HTR-8/SVneo (cell line): ENCODE measurements at places on chromosomes 2 and 18.

GRCh38 chr18:23134780-23135549, at the start of gene CABLES1:
CABLES1 (plus strand) TSS chr18:23135485; CDS start chr18:23135763, 278 bp downstream.
- no peak for DNase-seq

DNA sequence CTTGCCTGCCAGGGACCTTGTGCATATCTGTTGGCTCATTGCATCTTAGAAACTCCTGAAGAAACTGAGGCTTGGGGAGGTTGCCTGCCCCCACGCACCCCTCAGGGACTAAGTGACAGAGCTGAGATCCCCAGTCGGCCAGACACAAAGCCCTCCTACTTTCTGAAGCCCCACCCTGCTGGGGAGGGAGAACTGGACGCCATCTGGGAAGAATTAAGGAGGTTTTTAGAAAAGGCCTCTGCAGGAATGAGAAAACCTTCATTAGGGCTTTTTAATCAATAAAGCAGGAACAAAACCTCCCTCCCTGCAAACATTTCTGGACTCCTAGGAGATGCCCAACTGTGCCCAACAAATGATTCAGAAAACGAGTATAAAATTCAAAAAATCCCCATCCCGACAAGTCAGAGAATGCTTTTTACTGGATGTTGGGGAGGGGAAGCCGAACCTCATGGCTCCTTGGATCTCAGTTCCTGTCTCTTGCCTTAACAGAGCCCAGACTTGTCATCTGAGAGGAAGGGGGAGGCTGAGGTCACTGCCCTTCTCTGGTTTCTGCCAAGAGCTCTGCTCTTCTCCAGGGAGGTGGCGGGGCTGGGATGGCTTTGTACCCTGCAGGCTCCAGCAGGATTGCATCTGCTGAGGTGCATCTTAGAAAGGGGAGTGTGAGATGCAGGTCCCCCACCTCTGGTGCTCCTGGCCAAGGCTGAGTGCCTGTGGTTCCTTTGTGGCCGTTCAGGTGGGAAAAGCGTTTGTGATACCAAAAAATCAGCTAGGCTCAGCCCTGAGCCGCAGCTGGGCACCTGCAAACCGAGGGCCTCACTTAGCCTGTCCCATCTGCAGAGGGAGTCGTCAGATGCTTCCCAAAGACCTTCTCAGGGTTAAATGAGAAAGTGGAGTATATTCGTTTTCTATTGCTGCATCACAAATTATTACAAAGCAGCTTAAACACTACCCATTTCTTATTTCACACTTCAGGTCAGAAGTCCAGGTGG, 142.4 kb downstream of the ZFP36L2 start:
- peak; percentile 79 for DNase-seq

- peak; percentile 63 for DNase-seq
Observed at GRCh38 chr2:200966770-200967169, 3.3 kb upstream of the ORC2 start.

DNA sequence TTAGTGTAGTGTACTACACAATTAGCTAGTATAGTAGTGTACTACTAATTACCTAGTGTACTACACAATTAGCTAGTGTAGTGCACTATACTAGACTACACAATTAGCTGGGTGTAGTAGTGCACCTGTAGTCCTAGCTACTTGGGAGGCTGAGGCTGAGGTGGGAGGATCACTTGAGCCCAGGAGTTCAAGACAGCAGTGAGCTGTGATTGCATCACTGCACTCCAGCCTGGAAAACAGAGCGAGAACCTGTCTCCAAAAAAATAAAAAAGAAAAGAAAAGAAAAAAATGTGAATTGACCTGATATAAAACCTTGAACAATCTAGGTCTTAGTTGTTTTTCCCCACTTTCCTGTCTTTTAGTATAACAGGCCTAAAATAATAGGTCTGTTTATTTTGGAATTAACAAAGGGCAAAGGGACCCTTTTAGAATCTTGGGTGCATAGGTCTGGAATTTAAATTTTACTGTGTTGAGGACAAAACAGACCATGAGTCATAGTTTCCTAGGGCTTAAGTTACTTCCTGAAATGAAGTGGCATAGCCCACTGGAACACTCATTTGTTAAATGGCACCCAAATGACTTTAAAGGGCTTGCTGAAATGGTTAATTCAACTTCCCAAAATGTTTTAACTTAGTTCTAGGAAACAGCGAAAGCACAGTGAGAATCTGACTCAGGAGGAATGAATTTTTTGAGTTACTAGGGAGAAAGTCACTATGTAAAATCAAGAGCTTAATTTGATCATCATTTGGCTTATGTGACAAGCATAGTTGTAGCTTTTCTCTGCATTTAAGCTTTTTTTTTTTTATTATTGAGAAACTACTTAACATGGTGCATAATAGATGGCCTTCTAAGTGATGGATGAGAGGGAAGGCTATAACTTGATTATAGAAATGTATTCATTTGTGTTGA, 50.7 kb upstream of the ARL5A start:
- DNase-seq = no peak

DNA sequence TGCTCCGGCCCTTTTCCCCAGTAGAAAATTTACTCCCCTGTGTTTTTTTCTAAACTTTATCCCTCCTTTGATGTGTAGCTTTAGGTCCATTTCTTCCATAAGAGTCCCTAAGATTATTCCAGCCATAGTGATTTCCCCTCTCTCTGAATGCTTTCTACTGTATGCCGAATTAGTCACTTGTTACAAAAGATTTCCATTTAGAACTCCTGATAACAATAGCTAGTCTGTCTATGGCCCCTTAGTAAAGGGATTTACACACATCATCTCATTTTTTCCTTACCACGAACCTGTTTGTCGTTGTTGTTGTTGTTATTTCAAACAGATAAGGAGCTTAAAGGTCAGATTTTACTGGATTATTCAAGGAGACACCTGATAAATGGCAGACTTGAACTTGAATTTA, 256.1 kb downstream of the PAX3 start:
- DNase-seq = no peak

DNA sequence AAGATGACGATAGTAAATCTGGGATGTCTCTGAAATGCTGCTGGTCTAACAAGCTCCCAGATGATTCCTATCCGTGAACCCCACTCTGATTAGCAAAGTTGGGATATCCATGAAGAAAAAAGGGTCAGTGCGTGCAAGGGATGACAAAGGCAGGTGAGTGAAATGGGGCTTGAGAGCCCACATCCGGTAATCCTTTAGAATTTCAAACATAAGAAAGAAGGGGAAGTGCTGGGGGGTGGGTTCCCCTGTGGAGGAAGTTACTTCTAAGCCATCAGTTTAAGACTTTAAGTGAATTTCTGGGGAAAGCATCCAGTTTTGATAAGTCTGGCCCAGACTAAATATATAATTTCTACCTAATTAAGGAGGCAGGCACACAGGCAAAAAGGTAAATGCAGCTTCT, 209.5 kb downstream of the DPP10 start:
- no peak for DNase-seq

DNA sequence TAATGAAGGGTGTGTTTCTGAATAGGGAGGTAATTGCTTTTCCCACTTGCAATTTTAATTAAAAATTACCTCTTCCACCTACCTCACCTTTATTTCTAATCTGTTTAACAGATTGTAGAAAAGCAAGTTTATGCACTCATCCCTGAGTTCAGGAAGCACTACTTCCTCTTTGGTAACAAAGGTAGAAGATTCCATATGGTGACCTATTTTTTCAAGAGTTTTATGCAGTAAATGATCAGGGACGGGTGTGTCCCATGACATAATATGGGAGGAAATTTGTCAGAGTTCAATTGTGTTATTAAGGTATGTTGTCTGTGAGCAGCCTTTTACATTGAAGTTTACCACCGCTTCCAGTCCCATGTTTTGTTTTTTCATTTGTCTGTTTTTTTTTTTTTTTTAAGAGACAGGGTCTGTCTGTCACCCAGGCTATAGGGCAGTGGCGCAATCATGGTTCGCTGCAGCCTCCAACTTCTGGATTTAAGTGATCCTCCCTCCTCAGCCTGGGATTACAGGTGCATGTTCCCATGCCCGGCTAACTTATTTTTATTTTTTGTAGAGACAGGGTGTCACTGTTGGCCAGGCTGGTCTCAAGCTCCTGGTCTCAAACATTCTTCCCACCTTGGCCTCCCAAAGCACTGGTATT, 68.2 kb downstream of the ASAP2 start:
- DNase-seq = no peak

DNA sequence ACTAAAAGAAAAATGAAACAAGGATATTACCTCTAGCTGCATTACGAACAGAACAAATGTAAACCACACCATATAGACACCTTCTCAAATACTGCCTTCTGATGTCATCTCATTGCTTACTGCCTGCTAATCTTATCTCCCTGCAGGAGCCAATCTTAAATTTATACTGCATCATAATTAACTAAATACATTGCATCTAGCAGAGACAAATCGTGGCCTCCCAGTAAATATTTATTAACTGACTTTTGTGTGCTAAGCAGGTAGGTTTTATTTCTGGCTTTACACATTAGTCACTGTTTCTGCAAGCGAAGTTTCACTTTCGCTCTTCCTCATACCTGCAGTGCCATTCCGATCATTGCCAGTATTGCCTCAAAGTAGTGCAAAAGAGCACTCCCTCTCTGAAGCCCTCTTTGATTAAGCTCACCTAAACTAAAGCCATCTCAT, 67.5 kb downstream of the SPATS2L start:
- DNase-seq = no peak

- no peak for DNase-seq
Observed at GRCh38 chr2:160457588-160457987, 36.0 kb downstream of the RBMS1 start.

DNA sequence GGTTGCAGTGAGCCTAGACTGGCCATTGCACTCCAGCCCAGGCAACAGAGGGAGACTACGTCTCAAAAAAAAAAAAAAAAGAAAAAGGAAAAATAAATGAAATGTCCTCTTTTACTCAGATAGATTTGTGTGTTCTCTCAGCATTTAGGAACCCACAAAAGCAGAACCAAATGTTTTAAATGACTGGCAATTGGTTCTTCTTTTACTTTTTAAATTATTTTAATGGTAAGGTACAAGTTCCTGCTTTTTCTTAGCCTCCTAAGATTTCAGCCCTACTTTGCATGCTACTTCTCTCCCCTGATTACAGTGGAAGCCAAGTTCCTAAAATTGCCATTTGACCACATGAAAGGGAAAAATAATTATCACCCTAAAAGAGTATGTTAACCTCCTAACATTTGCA, 23.5 kb downstream of the SRSF7 start:
- no peak for DNase-seq

DNA sequence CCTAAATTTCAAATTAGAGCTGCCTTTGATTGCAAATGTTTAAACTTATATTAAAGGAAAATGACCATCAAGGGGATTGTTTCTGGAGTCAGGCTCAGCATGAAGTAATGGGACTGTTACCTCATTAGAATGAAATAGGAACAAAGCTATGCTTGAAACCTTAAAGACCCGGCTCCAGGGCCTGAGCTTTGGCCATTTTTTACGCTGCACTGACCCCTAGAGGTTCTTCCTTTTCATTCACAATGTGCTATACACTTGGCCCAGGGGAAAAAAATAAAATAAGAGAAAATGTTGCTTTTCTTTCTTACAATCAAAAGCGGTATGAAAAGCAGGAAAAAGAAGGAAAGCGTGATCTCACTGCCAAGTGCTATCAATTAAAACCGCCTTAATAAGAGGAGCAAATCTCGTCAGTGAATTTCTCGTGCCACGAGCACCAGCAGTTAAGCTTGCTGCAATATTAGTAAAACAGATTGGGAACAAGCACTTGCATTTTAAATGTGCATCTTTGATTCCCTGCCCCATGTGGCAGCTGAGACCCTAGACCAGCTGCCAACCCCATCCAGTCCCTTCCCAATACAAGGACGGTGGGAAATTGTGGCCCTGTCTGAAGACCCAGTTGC, 96.6 kb downstream of the MBD2 start:
- peak; percentile 20 for DNase-seq

- no peak for DNase-seq
Observed at GRCh38 chr18:59063912-59064311, 75.8 kb upstream of the SEC11C start.

- DNase-seq = peak; percentile 43
Observed at GRCh38 chr2:29841386-29842004, 79.9 kb downstream of the ALK start.

DNA sequence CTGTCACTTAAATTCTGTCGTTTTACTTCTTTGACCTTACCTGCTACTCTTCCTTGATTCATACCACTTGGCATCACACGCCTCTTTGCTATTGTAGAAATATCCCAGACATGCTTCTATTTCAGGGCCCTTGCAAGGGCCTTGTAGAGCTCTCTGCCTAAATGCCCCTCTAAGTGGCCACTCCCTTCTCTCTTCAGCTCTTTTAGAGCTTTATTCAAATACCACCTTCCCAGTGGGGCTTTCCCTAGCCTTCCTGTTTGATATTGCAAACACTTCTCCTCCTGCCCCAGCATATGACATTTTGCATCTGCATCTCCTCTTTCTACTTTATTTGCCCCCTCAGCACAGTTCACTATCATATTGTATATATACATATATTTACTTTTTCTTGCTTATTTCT, 54.0 kb downstream of the PELI1 start:
- no peak for DNase-seq

DNA sequence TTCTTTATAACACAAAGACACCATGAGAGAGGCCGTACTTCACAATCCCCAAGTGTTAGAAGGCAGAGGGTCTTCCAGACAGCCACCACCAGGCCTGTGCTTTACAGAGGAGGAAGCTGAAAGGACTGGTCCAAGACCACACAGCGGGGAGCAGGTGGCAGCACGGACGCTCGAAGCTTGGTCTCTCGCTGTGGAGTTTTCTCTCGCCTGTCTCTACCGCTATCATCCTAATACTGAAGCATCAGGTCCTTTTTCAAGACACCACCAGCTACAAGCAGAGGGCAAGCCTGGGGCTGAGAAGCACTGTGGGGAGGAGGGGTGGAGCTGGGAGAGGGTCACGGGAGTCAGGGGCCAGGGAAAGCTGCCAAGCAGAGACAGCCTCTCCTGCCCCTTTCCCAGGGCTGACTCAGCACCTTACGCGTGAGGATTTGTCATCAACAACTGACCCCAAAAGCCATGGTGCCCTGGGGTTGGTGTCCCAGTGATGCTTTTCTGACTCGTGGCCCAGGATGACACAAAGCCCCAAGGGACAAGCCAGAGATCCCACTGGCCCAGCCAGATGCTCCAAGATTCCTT, 31.9 kb upstream of the FOSL2 start:
- DNase-seq = peak; percentile 74

- no peak for DNase-seq
Observed at GRCh38 chr2:42238644-42239288, 69.6 kb downstream of the EML4 start.

GRCh38 chr2:10047616-10048500, 4.5 kb downstream of the KLF11 start:
- no peak for DNase-seq

GRCh38 chr18:37266290-37266689, 299.3 kb downstream of the CELF4 start:
- no peak for DNase-seq

DNA sequence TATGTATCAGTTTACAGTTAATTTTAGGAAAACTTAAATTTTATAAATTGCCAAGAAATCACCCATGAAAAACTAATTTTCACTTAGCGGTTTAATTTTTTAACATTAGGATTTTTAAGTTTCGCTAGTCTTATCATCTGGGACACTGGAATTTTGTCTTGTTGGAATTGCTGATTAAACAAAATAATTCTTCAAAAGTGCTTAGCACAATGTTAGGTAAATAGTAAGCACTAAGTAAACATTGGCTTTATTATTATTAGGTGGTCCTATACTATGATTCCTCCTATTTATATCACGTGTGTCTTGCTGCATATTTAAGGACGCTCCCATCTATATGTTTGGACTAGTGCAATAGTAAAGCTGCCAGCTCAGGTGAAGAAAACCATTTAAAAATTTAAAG, 54.6 kb upstream of the MAP4K3 start:
- no peak for DNase-seq
